KBM-7 (cell line): ENCODE measurements at places on chromosomes 6 and 20.

DNA sequence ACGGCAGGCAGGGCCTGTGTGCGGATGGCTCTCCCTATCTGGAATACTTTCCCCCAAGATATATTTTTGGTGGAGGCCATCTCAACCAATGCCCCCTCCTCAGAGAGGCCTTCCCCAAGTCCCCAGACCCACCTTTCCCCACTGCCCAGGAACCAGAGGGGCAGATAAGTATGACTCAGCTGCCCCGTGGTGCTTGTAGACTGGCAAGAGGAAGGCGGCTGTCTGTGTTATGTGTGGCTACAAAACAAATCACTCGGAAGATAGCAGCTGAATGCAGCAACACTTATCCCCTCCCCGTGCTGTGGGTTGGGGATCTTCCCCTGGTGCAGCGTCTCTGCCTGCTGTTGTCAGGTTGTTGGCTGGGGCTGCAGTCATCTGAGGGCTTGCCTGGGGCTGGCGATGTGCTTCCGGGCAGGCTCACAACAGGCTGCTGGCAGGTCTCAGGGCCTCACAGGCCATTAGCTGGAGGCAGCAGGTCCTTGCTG lies 7.1 kb downstream of the NPEPL1 start:
- no peak for DNase-seq

GRCh38 chr6:74073999-74074398 lies 378.0 kb downstream of the CD109 start:
- no peak for DNase-seq

- no peak for DNase-seq
Observed at GRCh38 chr6:68572975-68573374, 62.1 kb upstream of the ADGRB3 start.

GRCh38 chr6:168009331-168009730 lies 11.9 kb downstream of the KIF25 start:
- DNase-seq: no peak

- DNase-seq: no peak
Observed at GRCh38 chr20:57158474-57158873, 108.0 kb downstream of the BMP7 start.

DNA sequence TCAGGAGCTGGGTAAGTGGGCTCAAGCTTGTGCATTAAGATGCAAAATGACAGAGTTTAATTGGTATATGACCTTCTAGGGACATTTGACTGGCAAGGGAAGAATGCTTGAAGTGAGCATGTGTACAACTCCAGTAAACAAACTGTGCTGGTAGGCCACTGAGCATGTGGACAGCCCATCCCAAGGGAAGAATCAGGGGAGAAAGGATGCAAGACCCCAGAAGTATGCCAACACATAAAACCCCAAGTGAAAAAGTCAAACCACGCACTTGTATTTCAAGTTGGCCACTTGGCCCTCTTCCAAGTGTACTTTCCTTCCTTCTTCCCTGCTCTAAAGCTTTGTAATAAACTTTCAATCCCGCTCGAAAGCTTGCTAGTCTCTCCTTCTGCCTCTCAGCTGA lies 10.4 kb upstream of the THBD start:
- no peak for DNase-seq

DNA sequence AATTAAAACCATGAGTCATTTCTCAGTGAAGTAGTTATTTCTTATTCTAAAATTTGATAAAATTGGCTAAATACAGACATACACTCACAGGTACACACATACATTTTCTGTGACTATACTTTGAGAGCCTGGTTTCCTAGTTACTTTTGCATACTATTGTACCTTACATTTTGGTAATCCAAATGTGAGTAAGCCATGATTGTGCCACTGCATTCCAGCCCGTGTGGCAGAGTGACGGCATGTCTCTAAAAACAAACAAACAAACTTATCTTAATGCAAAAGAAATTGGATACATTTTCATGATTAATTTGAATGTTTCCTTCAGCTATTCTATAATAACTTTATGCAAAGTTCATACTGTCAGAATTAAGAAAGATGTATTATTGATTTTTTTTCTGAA lies 628.8 kb downstream of the GRIK2 start:
- no peak for DNase-seq

DNA sequence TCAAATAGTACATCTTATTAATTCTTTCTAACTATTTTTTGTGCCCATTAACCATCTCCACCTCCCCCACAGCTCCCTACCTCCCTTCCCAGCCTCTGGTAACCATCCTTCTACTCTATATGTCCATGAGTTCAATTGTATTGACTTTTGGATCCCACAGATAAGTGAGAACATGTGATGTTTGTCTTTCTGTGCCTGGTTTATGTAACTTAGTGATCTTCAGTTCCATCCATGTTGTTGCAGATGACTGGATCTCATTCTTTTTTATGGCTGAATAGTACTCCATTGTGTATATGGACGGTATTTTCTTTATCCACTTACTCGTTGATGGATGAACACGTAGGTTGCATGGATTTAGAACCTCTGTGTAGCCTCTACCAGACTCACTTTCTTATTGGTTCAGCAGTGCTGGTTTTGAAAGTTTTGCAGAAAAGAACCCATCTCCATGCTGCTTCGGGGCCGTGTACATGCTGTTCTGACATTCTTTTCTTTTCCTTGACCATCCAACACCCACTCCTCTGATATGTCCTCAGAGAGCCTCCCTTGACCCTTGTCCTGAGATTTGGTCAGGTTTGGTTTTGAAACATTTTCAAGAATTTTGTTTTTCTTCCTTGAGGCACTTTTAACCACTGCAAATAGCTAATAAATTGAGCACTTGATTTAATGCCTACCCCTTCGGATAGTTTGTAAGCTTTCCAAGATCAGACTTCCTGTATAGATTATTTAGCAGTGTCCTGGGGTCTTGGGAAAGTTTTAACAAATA lies 231.2 kb upstream of the ZFP64 start:
- DNase-seq: no peak

- no peak for DNase-seq
Observed at GRCh38 chr6:32148289-32149091, 3.2 kb downstream of the PRRT1 start.

DNA sequence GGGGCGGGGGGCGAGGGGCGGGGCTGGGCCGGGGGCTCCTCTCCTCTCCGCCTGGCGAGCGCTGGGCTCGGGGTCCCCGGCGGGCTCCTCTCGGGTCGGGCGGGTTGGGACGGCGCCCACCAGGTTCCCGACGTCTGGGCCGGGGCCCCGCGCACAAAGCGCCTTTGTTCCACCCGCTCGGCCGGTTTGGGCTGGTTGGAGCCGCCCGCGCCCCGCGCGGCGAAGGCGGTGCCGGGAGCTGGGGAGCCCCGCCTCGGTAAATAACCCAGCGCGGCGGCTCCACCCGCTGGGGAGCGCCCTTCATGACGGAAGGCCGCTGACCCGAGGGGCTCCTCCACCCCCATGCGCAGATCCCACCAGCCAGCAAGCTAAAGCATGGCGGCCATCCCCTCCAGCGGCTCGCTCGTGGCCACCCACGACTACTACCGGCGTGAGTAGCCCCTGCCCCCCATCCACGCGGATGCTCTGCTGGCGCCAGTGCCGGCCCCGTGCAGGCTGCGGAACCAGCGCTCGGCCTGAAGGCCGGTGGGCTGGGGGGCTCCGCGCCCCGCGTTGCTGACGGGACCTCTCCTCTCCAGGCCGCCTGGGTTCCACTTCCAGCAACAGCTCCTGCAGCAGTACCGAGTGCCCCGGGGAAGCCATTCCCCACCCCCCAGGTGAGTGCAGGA lies 503 bp downstream of the PPDPF start:
- DNase-seq: peak; percentile 47

DNA sequence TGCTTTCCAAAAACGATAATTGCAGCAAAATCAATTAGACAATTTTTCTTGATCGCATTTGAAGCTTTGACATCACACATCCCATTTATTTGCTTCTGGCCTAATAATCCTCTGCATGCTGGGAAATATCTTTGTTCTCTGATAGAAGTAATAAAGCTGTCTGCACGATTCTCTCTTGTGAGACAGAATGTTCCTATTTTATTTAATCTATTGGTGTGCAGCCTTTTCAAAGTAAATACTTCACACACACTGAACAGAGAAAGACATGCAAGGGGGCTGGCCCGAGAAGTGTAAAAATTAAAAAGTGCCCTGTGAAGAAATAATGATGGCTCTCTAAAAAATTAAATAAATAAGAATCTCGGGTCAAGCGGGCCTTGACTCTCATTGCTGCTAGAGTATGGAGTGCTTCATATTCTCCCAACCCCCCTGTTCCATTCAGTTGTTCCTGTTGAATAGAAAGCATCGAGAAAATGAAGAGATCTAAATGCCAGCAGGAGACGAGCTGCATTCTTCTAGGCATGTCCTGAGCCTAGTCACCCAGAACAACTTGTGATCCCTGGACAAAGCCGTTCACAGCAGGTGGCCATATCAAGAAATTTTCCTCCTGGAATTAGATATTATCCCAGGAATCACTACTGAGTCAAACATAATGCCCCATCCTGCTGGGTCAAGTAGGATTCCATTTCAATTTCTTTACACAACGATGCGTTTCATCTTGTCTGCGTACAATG lies 625.9 kb upstream of the EPHA7 start:
- no peak for DNase-seq

- DNase-seq: no peak
Observed at GRCh38 chr6:15630202-15630601, 32.6 kb downstream of the DTNBP1 start.

DNA sequence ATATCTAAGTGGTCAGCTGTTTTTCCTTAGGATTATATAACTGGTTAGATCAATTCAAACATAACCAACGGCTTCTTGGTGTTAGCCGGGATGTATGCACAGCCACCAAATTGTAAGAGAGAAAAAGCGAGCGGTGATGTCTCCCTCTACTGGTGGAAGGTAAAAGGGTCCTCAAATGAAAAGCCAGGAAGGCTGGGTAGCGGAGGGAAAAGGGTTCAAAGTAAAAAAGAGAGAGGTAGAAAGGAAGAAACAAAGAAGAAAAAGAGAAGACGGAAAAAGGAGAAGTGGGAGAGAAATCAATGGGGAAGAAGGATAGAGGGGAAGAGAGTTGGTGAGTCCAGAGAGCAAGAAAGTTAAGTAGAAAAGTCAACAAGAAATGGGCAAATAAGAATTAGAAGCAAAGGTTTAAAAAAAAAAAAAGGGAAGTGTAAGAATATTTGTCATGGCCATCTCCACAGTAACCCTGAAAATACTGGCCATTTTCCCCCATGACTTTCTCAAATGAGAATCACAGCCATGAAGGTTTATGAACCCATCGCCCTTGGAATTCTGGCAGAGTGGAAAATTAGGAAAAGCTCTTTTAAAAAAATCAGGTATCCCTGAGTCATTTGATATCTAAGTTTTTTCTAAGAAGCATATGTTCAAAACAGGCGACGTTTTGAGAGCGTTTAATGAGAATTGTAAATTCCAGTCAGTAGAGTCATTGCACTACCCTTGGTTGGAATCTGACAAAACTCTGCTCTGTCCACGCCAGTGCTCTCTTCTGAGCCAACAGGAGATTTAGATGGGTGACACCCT lies 155.6 kb upstream of the SNX9 start:
- peak; percentile 91 for DNase-seq

DNA sequence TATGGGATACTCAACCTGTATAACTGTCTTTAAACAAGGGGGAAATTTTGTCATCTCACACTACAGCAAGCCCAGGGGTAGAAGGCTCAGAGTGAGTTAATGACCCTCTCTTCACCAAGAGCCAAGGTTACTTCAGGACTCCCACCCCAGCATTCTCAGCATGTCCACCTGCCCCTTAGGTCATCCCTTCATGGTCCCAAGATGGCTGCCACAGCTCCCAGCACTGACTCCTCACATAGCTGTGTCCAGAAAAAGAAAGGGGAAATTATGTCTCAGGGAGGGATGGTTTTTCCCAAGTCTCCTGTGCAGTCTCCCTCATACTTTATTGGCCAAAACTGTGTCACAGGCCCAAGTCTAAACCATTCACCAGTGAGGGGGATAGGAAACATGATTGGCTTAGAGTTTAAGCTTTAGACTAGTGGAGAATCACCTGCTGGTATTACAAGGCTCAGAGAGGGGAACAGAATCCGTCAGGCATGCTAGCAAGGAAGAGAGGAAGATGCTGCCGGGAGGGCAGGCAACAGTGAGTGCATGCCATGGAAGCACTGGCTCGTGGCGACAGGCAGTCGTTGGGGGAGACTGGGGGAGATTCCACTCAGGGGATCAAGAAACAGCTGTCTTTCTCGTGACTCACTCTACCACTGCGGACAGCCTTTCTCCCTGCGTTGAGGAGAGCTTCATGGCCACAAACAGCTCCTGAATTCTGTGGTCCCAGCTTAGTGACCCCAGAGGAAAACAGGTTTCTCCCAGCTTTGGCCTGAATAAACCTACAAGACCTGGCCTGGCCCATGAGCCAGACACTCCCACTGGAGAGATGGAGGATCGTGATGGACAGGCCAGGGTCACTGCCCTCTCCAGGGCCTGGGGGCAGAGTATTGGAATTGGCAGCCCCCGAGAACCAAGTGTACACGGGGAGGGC lies 37.2 kb downstream of the HM13 start:
- DNase-seq: no peak

DNA sequence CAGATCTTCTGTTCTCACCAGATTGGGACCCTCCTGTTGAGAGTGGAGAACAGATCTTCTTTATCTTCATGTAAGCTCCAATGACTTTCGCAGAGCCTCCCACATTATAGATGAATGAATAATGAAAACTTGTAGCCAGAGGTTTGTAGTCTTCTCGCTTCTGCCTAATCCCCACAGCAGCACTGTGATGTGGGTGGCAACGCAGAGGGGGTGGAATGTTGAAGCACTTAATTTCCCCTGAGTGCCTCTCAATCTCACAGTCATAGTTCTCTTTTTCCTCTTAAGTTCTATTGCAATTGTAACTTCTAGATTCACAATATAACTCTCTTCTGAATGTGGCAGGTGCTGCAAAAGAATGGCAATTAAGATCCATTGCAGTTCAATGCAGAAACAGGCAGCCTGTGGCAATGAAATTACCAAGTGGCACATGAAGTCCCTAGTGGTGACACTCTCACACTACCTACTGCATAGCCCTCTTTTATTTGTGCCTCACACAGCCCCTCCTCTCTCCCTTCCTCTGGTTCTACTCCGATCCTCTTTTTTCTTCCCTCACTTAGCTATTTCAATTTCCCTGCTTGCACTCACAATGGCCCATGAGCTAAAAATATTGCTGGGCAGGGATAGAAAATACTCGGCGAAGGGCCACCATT lies 281.9 kb downstream of the UBE3D start:
- no peak for DNase-seq

DNA sequence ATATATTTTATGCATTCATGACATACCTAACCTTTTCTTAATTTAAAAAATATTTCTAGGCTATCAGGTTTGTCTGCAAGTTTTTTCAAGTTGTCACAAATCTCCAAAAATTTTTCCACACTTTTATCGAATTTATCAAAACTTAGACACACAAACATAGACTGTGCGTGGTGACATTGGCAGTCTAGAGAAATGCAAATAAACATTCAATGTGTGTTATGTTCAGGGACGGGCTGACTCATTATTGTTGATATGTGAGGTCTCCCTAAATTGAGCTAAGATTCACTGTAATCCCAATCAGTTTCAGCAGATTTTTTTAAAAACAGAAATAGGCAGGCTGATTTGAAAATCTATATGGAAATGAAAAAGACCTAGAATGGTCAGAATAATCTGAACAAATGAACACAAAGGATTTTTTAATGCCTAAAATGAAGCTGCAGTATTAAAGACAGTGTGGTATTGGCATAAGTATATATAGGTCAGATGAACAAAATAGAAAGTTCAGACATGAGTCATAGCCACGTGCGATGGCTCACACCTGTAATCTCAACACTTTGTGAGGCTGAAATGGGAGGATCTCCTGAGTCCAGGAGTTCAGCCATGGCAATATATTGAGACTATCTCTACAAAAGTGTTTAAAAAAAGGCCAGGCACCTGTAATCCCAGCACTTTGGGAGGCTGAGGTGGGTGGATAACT lies 19.2 kb downstream of the BLTP3A start:
- no peak for DNase-seq
